ENCODE measurements at places on chromosomes 3 and 15.

DNA sequence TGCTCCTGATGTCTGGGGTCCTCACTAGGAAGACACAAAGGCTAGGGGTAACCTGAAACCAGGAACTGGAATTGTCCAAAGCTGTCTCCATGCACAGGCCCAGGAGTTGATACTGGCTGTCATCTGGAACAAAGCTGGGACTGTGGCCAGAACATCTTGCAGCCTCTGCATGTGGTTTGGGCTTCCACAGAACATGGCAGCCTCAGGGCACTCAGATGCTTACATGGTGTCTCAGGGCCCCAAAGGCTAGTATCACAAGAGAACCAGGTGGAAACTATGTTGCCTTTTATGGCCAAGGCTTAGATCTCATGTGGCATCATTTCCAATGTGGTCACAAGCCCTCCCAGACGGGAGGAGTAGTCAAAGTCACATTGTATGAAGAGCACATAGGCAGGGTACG is 335.2 kb upstream of the TRIM42 start:
- no peak for DNase-seq

DNA sequence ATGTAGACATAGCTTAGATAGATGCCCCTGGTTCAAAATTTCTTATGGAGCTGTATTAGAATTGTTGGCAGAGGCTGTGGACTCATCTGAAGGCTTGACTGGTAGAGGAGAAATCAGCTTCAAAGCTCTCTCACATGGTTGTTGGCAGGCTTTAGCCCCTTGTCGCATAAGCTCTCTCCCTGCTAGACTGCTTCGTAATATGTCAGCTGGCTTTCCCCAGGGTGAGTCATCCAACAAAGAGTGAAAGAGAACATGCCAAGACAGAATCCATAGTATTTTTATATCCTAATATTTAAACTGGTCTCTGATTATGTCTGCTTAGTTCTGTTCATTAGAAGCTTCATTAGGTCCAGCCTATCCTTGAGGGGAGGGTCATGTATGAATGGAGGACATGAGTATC is 427.4 kb upstream of the NAALADL2 start:
- DNase-seq, result no peak

DNA sequence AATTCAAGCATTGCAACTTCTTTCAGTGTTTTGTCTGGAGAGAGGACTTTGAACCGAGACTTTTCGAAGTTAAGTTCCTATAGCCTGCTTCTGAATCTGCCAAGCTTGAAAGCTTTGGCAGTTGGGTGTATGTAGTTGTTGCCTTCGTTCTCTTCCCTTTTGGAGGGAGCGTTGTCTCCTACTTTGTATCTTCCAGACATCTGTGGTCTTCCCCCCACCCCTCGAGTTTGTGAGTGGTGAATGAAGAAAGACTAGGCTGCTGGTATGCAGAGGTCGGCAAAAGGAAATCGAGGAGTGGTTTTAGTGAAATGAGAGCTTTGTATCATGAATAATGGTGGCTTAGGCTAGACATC is 1.3 kb downstream of the CTNNB1 start:
- DNase-seq, result no peak

DNA sequence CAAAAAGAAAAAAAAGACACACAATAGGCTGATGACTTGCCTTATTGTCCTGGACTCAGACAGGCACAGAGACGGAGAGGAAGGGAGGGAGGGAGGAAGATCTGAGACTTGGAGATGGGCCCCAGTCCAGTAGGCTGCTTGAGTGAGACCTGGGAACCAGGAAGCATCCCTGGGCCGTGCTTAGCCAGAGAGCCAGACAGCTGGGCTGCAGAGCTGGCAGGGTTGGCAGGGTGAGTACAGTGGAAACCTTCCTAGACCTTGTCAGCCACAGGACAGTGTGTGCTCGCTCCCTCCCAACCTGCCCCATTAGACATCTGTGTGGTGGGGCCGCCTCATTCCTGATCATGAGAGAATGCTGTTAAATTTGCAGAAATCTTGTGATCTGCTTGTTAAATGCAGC is 107.9 kb upstream of the ALDH1A3 start:
- no peak for DNase-seq

DNA sequence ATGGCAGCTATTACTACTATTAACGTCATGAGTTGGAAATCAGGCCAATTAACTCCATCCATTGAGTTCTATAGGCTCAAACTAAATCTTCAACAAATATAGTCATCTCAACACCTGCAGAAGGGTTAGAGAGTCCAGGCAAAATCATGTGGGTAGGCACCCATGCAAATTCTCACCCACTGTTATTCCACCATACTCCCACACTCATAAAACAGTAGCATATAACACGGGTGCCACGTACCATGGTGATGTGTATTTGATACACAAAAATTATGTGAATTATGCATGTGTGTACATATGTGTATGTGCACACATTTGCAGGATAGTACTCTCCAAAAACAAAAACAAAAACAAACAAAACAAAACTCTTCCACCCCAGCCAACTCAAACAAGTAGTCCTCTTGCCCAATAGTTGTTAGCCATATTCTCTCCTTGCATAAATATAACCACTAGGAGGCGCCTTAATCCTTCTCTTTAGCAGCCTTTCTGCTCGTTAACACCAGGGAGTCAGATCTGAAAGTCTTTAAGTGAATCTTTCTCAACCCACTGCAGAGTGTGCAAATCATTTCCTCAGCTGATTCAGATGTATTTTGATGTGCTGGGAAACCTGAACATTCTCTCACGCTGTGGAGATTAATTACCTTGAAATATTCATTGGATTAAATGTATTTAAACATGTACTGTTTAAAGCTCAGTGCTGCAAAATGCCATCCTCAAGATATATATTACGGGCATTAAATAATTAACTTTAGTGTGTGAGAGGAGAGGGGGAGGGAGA is 38.0 kb upstream of the COPB2 start:
- DNase-seq, result no peak

GRCh38 chr3:167484551-167484950 is 10.7 kb upstream of the SERPINI2 start:
- DNase-seq, result no peak

DNA sequence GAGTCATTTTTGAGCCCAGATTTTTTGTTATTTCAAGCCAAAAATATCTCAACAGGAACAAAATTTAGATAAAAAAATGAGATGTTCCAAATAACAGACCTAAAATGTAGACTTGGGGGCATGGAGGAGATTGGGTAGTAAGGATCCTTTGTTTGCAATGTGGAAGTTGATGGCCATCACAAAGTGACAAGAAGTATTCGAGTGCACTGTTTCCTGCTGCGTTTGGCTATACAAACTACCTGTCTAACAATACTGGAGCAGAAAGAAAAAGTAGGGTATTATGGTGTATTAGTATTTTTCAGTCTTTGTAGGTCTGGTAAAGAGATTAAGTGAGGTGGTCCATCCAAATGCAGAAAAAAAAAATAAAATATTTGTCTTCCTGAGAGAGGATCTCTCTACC is 284.2 kb downstream of the C3orf38 start:
- no peak for DNase-seq

GRCh38 chr15:75182187-75183131 is 19.2 kb upstream of the C15orf39 start:
- no peak for DNase-seq

- DNase-seq, result no peak
Measured at GRCh38 chr15:36430726-36431265, 148.6 kb upstream of the CDIN1 start.

DNA sequence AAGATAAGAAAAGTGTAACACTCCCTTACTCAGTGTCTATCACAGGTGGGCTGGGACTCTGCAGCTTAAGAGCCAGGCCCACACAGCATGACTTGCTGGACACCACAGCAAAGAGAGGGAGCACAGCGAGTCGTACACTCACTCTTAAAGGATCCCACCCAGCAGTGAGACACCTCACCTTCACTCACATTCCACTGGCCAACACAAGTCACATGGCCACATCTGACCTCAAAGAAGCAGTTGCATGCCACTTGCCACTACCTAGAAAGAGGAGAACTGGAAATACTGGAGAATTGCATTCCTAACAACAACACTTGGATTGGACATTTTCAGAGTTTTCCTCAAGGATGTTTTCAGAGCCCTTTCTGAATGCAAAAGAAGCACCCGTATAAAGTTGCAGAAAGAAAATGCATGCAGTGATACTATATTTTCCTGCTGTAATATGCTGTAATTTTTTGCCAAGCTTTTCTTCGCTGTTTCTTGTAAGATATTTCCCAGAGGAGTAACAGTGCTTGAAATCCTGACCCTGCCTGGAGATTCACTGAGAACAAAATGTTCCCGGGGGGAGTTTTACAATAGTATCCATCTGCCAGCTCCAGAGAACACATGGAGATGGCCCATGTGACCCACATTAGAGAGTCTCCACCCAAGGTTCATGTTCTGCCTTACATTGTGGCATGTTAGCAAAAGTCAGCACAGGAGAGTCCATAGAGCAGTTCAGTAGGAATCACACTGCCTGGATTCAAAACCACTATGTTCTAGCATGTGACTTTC is 42.2 kb downstream of the TRIM42 start:
- no peak for DNase-seq

- no peak for DNase-seq
Measured at GRCh38 chr3:192054881-192055280, 593.9 kb downstream of the PYDC2 start.

DNA sequence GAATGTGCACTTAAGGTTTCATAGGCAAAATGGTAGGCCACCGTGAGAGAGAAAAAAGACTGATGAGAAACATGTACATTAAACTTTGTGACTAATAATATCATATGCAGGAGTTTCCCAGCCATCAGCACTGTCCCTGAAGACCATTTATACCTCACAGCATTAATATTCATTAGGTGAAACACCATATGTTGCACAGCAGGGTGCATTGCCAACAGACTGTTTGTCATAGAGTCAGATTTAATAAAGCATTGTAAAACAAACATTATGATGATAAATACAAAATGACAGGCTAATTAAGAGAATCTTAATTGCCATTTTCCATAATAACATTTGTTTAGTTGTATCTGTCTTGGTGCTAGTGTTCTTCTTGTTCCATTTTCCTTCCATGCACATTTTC is 578.3 kb downstream of the EPHA3 start:
- no peak for DNase-seq

GRCh38 chr3:193621127-193621526 is 28.1 kb downstream of the OPA1 start:
- no peak for DNase-seq

- no peak for DNase-seq
Measured at GRCh38 chr3:179304605-179305004, 18.2 kb upstream of the ZNF639 start.

DNA sequence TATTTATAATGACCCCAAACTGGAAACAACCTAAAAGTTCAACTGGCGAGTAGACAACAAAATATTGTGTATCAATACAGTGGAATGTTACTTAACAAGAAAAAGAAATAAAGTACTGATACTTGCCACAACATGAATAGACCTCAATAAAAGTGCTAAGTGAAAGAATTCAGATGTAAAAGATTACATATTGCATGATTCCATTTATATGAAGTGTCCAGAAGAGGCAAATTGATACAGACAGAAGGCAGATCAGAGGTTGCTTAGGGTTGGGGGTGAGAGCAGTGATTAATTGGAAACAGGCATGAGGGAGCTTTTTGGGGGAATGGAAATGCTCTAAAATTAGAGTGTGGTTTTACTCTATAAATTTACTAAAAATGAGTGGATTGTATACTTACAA is 183.3 kb downstream of the SATB1 start:
- DNase-seq, result no peak

GRCh38 chr15:32970847-32971246 is 223.7 kb downstream of the FMN1 start:
- no peak for DNase-seq

- DNase-seq, result no peak
Measured at GRCh38 chr3:59256230-59256629, 206.4 kb upstream of the CFAP20DC start.

Measured in activated CD8-positive, alpha-beta memory T cell treated with anti-CD3 and anti-CD28 coated beads for 48 hours (primary cell).